Hepatic stellate cell (primary cell): ENCODE measurements at places on chromosomes 11 and 22.

- DNase-seq, result no peak
These were observed 543.9 kb downstream of the OPCML start for GRCh38 chr11:132988411-132988810.

DNA sequence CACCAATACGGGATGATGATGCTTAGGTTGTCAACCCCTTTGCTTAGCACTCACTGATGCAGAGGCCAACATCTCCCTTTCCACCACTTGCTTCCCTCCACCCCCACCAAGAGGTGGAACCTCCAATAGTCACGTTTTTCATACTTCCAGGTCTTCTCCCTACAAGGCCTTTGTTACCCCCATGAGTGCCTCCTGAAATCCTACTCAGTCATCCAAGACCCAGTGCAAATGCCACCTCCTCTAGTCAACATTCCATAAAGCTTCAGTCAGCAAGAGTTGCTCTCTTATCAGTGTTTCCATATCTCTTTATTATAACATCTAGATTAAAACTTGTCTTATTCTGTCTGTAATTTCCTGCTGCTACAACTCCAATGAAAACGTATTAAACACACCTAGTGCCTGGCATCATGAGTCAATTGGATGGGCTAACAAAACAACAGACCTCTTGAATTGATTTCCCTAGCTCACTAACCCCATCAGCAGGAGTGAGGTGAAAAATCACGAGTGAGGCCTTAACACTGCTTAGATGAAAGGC, 370.7 kb upstream of the CCDC90B start:
- DNase-seq, result no peak

GRCh38 chr22:27724709-27725108, 76.8 kb downstream of the MN1 start:
- no peak for DNase-seq

DNA sequence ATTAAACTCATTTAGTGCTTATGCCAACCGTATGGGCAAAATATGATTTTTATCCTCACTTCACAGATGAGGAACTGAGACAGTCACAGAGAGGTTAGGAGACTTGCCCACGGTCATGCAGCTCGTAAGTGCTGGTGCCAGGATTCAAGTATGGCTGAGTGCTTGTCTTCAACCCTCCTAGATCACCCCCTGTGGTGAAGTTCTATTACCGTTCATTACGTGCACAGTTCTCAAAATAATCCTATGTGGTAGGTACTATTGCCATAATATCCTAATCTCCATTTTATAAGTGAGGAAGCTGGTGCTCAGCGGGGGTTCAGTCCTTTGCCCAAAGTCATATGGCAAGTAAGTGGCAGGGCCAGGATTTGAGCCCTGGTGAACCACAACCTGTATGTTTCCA, 1.5 kb downstream of the MIEF1 start:
- DNase-seq, result no peak

DNA sequence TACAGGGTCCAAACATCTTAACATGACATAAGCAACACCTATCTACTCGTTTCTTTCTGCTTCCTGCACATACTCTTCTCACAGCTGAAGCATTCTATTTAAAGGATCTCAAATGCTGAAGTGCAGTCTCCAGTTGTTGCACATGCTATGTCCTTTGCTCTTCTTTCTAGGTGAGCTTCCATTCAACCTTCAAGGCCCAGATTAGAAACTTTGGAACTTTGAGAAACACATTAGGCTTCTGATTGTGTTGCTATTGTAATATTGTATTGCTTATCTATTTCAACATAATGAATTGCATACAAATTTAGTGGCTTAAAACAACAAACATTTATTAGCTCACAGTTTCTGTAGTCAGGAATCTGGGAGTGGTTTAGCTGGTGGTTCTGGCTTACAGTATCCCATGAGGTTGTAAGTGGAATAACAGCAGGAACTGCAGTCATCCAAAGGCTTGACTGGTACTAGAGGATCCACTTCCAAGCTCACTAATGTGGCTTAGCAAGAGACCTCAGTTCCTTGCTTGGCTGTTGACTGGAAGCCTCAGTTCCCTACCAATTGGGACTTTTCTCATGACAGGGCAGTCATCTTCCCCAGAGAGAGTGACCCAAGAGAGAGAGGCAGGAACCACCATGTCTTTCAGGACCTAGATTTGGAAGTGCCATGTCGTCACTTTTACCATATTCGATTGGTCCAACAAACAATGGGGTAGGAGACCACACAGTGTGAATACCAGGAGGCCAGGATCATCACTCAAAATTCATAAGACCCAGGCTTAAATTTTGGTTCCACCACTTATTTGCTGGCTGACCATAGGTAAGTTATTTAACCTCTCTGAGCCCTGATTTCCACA, 27.2 kb upstream of the RASSF10 start:
- no peak for DNase-seq

GRCh38 chr11:79461144-79461543, 20.3 kb upstream of the TENM4 start:
- no peak for DNase-seq

DNA sequence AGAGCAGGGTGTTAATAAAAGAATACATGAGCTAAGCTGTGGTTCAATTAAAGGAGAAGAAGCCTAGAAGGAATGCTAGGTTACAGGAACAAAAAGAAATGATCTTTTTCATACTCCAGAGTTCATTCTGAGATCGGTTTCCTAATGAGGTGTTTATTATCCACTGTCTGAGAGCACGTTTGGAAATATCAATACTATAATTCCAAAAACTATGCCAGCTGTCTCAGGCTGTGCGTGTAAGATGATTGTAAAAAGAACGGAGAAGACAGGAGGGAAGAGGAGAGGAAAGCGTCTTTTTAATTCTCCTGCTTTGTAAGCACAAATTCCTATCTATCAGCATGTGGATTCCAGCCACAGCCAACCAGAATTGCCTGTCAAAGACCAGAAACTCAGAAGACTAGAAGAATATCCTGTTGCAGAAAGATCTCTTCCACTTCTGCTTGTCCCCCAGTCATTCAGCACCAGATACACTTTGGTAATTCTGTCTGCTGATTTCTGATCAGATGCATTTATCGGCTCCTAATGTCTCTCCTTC, 25.7 kb downstream of the APOL5 start:
- no peak for DNase-seq

DNA sequence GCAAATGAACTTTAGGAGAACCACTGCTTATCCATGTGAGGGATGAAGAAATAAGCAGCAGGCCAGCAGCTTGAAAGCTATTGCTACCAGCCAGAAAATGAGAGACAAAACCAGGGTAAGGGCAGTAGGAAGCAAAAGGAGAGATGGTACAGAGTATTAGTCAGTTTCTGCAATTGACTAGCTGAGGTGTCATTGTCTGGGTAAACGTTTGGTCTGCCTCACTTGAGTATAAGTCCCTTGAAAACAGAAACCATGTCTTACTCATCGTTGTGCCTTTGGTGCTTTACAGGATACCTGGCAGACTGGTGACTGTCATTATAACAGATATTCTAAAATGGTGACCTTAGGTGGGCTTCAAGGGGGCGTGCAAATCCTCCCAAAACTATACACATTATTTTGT, 63.9 kb upstream of the USP47 start:
- DNase-seq, result no peak
